Stimulated activated CD8-positive, alpha-beta memory T cell treated with anti-CD3 and anti-CD28 coated beads, Interleukin-15, amount 100 ng/mL, for 1 hour (primary cell): ENCODE measurements at places on chromosomes 3 and 15.

- no peak for DNase-seq
Observed at GRCh38 chr15:70039917-70040316, 57.8 kb downstream of the TLE3 start.

DNA sequence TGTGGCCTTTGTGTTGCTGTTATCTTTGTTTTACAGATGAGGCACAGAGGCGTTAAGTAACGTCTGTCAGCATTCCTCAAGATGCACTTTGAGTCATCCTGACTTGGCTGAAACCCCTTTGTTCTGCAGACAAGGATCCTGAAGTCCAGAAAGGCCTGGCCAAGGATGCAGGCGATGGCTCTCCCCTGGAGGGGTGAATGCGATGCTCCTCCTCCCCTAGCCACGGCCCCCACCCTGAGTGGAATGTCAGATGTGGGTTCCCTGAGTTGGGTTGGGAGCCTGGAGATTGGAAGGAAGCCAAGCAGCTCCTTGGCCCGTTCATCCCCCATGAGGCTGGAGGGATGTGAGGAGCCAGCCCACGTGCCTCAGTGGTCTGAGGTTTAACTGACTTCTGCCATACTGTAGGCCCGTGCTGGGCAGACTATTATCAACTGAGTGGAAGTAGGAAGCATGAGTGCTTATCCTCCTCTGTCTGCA is 43.3 kb downstream of the POMGNT2 start:
- DNase-seq = no peak

GRCh38 chr3:24365168-24365567 is 129.5 kb downstream of the THRB start:
- no peak for DNase-seq

DNA sequence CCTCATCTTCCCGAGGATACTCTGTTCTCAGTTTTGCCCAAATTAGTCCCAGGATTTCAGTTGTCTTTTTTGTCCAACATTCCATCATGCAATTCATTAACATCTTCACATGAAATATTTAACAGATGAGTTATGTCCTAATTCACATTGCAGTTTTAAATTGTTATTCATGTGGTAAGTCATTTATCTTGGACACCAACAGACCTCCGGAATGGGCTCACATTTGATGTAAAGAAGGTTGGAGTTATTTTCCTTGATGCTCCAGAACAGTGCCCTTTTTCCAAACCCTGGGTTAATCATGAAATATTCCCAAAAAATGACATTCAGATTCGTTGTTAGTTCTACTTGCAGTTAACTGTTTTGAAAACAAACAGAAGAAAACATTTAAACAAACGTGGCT is 32.8 kb upstream of the LRTM1 start:
- DNase-seq = no peak

DNA sequence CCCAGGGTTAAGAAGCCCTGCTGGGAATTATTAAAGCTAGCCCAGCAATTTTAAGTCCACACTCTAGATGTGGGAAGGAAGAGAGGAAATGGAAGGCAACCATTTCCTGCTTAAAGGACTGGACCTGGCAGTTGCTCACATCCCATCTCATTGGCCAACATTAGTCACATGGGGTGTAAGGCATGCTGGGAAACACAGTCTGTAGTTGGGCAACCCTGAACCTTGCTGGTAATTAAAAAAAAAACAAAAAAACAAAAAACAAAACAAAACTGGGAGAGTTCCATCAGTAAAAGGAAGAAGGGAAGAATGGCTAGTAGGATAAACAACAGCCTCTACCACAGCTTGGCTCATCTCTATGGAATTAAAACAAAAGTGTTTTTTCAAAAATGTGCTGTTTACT is 136.0 kb downstream of the VGLL4 start:
- no peak for DNase-seq

- DNase-seq = no peak
Observed at GRCh38 chr3:132596326-132596725, 744 bp upstream of the ACKR4 start.

GRCh38 chr3:28847736-28848135 is 433.1 kb upstream of the RBMS3 start:
- DNase-seq = no peak

DNA sequence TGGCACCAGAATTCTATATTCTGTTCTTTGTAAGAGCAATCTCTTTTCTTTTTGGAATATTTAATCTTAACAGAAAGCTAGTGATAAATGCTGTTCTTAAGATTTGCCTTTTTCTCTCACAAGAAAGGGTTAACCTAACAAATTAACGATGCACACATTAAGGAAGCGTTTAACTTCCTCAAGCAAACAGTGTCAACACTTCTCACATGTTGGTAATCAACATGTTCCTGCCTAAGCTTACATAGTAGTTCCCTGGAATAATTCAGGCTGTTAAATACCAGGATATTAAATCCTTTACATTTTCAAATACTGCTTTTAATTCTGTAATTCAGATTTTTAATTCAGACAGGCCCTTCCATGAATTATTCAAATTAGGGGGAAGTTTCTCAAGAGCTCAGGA is 67.4 kb upstream of the RPL35A start:
- DNase-seq = no peak

DNA sequence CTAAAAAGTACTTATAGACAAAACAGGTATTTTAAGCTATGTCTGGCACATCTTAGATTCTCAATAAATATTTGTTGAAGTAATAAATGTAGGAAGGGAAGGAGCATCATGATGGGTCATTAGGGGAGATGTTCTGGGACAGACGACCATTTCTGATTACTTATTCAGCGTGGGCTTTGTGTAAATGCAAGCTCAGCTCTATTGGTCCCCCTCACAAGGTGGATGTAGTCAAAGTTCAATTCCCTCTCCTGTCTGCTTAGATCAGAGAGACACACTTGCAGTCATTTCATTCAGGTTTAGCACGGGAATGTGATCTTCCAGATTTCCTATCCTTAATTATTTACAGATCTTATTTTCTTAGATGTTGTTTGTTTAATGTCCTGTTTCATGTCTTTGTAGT is 7.5 kb downstream of the GAP43 start:
- DNase-seq = no peak

DNA sequence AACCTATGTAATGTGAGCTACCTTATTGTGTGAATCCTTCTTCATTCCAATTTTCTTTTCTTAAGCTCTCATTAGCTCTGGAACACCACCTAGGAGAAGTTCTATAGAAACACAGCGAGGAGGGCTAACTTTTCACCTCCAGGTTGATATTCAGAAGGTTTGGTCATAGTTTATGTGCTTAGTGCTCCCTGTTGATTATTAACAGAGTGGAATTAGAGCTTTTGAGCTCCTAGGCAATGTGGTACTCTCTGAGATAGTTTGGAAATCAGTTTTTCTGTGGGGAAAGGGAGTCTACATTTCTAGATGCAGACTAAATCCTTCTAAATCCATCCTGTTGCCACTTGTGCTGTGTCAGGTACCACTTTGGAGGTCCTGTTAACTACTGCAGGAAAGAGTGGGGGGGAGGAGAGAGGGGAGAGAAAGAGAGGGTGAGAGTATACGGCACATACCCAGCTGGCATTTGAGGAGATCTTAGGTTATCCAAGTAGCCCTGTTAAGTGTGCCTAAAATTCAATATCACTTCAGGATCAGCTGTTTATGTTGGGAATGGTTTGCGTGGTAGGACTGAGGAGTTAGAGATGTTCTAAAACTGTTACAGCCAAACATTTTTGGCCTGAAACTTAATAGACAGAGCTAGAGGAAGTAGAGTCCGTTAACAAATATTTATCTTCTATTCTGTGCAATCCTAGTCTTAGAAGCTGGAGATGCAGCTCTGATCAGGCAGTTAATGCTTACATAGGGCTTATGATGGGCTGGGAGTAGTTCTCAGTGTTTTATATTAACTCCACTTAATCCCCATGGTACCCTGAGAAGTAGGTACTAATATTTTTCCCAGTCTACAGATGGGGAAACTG is 117.5 kb upstream of the PROK2 start:
- DNase-seq = no peak

GRCh38 chr3:89586256-89586655 is 478.8 kb downstream of the EPHA3 start:
- DNase-seq = no peak

DNA sequence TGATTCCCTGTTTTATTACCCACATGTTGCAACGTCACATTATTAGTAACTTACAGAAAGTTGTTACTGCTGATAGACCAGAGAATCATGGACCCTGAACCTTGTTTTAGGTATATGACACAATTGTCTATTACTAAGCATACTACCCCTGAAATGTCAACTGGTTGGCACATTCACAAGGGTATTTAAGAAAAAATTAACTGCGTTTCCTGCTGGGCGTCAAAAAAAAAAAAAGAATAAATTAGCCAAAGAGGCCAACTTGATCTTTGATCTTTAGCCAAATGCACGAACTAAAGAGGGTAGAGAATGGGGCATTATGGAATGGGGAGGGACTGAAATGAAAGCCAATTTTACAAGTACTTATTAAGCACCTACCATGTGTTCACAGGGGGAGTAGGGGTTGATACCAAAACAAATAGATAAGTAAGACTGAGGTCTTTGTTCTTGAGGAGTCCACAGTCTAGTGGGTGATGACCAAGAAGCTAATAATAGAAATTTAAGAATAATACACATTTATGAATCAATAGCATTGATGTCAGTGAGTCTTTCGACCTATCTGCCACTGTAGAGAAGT is 17.8 kb upstream of the MUC13 start:
- no peak for DNase-seq

DNA sequence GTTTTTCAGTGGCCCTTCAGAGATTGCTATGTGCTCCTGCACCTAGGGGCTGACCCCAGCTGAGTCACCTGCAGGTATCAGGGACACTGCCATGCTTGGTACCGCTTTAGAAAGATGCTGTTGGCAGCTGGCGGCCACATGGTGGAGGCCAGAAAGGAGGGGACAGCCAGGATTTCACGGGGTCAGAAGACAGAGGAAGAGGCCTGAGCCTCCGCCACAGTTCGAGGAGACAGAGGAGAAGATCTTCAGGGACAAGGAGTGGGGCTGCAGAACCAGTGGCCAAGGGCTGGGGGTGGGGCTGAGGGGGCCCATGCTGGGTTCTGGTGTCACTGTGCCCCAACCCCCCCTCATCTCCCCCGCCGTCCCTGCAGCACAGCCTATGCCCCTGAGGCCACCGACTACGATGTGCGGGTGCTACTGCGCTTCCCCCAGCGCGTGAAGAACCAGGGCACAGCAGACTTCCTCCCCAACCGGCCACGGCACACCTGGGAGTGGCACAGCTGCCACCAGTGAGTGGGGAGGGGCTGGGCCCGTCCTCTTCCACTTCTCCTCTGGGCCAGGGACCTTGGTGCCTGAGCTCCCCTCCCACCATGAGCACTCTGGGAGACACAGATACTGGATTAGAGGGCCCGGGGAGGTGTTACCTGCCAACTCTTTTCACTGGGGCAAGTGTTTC is 19.9 kb downstream of the LOXL1 start:
- DNase-seq = no peak

DNA sequence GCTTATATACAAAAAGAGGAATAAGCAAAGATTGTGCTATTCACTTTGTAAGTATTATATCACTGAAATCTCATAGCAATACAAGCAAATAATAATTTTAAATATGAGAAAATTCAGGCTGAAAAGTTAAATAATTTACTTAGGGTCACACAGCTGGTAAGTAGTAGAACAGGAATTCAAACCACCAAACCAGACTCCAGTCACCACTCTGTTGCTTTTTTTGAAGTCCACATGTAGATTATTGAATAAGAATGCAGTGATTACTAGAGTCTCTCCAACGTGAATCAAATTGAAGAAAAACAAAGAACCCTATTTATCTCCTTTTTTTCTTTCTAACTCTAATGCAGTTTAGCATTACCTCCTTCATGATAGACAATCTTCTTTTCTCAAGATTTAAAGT is 15.9 kb downstream of the SPICE1 start:
- DNase-seq = no peak

DNA sequence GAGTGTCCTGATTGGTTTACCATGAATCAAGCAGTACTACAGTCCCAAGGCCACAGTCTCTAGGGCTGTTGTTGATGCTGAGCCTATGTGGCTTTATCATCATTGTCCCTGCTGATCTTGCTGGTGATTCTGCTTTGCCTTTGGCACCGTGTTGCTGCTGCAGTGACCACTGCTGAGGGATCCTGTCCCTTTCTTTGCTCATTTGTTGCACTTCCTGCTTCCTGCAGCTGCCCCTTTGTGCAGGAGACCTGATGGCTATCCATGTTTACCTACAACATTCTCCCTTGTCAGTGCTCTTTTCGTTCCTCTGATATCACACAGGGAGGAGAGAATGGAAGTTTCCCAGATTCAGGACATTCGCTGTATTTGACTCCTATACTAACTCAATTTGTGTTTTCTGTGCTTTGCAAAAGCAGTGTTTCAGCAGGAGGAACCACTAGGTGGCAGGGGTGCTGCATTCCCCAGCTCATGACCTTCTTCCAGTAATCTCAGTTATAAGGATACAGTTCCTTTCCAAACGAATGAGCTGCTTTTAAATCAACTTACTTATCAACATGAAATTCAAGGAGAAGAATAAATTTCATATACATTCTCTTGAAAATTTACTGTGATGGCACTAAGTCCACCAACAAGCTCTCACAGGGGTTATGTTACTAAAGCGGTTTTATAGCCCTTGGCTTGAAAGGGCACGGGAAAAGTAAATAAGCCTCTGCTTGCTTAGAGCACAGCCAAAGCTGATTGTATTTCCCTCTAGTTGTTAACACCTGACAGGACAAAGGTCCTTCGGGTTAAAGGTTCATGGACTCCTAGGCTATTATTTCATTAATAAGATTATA is 9.7 kb upstream of the THUMPD3 start:
- peak; percentile 30 for DNase-seq

- DNase-seq = no peak
Observed at GRCh38 chr15:29842290-29842689, 20.0 kb upstream of the TJP1 start.

DNA sequence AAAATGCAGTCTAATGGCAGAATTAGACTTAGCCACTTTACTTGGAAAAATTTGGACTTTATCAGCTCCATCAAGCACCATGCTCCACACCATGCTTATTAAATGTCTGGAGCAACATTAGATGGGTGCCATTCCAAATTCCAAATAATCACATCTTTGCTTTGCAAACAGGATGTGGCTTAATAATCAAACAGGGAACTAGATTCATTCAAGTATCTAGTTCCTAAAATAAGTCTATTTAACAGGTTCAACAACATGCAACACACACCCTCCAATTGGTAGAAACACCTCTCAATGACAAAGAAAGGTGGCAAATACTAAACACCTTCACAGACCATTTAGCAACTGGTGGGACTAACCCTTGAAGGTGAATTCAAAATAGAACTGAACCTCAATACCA is 3.5 kb downstream of the HEXA start:
- no peak for DNase-seq

GRCh38 chr3:66227915-66228314 is 7.1 kb downstream of the SLC25A26 start:
- DNase-seq = no peak

- DNase-seq = no peak
Observed at GRCh38 chr3:150544726-150545125, 1.6 kb downstream of the SERP1 start.

DNA sequence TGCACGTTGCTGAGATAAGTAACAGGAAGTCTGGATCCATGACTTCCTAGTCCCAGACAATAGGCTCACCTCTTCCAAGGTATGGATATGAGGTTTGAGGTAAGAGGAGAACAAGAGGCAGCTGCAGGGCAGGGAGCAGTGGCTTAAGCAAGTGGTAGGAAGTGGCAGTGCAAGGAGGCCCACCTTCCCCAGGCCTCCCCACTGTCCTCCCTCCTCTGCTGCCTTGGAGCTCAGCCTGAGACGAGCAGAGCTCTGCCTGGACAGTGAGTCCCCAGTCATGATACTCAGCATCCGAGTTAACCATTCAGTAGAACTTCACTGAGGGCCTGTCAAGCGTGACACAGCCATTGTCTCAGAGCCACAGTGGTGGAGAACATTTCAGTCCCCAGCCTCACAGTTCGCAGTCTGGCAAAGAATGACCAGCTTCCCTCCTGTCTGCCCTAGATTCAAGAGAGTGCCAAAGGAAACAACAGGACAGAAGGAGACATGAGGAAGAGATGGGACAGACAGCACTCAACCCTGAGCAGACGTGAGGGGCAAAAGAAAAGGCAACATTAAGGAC is 41.4 kb upstream of the BOC start:
- no peak for DNase-seq
